ENCODE measurements at places on chromosomes 1 and 21.
A peak's percentile ranks its signal among the peaks of the same experiment; 100 is the strongest.

GRCh38 chr1:110548381-110548780, 29.4 kb upstream of the KCNA10 start:
- DNase-seq: peak; percentile 79

DNA sequence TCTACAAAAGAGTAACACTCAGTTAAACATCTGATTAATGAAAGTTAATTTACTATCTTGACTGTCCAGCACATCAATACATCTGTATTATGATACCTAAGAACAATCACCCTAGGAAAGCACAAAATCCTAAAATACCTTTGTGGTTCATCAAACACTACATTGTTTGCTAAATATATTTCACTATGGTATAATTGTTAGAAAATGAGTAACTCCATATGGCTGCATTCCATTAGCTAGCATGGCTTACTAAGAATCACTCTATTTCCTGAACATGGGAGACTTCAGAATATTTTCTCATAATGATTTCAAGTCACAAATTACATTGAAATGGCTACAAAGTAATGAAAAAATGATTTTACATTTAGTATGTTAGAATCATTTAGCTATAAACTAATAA, 12.5 kb downstream of the TRMT1L start:
- DNase-seq: no peak

GRCh38 chr1:69648486-69648885, 80.8 kb downstream of the LRRC7 start:
- DNase-seq: no peak

- peak; percentile 43 for DNase-seq
Observed at GRCh38 chr1:179824265-179824664, 53.3 kb downstream of the TOR1AIP2 start.

DNA sequence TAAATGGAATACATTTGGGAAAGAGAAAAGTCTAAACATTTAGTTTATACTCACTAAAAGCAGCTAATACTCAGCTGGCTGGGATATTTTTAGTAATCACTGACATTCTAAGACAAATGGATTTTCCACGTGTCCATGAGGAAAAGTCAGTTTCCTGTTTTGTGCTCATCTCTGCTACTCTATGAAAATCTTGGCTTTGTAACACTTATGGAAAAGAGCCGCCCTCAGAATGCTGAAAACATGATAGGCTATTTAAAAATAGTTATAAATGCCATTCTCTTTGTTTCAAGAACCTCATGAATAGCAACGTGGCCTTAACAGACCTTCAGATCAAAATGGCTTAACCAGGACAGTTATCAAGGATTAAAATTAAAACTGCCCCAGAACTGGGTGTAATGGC, 29.9 kb downstream of the MRAP start:
- no peak for DNase-seq

- no peak for DNase-seq
Observed at GRCh38 chr1:37958690-37959089, 11.8 kb upstream of the INPP5B start.

GRCh38 chr1:234484991-234485739, 6.2 kb upstream of the TARBP1 start:
- no peak for DNase-seq

DNA sequence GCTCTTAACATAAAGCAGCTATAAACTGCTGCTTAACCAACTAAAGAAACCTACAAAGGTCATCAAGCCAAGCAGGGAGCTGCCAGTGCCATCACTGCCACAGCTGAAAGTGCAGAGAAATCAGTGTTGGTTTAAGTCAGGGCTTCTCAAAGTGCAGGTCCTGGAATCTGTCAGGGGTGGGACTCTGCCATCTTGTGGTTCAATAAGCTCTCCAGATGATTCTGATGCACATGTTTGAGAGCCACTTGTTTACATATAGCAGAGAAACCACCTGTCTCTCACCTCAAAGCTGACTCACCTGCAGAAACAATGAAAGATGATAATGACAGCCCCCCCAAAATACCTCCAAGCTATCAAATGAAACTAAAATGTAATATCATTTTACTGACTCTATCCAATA, 49.3 kb downstream of the SH3GLB1 start:
- DNase-seq: no peak

DNA sequence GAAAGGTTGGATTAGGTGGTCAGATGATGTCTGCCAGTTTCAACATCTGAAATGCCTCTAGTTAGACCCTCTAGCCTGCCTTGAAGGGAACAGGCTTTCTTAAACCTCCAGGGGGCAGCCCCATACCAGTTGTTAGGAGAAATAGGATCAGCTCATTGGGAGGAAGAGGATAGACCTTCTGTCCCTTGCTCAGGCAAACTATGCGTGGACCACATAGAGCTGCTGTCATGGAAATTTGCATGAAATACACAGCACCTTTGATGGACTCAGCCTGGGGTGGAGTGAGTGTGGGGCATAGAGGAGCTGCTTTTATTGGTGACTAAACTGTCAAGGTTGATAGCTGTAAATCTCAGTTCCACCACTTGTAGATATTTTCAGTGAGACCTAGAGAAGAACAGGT, 38.4 kb upstream of the SPAG17 start:
- peak; percentile 77 for DNase-seq

- no peak for DNase-seq
Observed at GRCh38 chr1:147840909-147841308, 61.7 kb upstream of the GJA8 start.

DNA sequence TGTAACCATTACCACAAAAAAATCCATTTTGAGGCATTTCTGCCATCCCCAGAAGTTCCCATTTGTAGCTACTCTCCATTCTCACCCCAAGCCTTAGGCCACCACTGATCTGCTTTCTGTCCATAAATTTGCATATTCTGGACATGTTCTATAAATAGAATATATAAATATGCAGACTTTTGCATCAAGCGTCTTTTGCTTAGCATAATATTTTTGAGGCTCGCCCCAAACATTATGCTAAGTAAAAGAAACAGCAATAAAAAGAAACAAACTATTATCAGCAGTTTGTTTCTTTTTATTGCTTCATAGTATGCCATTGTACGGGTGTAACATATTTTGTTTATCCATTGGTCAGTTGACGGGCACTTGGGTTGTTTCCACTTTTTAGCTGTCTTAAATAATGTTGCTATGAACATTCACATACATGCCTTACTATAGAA, 7.9 kb downstream of the TFAP2E start:
- DNase-seq: no peak

DNA sequence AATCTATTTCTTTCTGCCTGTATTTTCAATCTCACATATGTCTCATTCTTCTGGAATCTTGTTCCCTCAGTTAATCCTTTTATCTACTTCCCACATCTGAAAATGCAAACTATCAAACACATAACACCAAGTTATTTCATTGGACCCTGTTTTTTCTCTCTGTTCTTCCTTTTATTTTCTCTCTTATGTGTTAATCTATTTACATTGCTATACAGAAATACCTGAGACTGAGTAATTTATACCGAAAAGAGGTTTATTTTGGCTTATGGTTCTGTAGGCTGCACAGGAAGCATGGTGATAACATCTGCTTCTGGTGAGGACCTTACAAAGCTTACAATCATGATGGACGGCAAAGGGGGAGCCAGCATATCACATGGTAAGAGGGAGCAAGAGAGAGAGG, 247.6 kb downstream of the TGFB2 start:
- no peak for DNase-seq

DNA sequence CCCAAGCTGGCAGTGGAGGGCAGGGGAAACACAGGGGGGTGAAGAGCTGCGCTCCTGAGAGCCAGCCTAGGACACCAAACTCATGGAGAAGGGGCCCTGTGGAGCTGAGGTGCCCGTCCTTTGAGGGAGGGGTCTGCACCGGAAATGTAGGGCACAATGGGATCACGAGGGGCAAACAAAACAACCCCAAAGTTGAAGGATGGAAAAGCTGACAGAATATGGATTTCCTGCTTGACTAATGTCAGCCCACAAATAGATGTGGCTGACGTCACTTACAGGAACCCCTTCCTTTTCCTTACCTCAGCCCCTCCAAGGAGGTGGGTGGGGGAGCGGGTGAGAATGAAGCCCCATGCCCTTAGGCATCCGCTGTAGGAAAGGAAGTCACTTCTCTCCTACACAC, 110.9 kb downstream of the KCNN3 start:
- DNase-seq: peak; percentile 22

DNA sequence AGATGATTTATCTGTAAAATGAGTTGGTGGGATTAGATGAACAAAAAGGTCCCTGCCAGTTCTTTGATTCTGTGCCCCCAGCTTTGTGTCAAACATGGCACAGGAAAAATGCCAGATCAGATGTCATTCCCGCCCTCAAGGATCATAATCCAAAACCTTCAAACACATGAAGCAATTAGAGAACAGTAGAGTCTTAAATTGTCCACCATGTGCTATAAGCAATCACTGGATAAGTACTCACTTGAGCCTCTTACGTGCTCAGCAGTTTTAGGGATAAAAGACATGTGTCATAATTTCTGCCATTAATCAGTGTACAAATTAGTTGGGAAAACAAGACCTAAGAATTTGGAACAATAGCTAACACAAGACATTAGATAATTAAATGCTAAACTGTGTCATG, 15.4 kb upstream of the KIAA0040 start:
- DNase-seq: no peak

GRCh38 chr1:88247666-88248065, 436.4 kb upstream of the PKN2 start:
- DNase-seq: no peak

DNA sequence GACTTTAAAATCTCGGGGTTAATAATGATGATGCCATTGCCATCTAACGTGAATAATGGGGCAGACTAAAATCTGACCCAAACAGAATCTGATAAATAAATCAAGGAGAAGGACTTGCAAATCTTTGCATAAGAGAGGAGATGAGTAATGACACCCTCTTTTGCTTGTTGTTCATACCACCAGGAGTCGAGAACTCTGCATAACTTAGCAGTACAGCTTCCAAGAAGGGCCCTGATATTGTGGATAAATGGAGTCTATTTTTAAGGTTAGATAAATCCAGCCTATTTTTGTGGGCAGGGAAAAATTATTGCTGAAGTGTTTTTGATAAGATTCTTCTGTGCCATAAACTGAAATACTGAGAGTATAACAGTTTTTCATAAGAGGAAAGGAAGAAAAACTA, 17.3 kb downstream of the RYR2 start:
- no peak for DNase-seq

- DNase-seq: no peak
Observed at GRCh38 chr1:26696119-26696653, 371 bp downstream of the ARID1A start.

GRCh38 chr1:59146056-59146455, 150.8 kb upstream of the FGGY start:
- DNase-seq: no peak

DNA sequence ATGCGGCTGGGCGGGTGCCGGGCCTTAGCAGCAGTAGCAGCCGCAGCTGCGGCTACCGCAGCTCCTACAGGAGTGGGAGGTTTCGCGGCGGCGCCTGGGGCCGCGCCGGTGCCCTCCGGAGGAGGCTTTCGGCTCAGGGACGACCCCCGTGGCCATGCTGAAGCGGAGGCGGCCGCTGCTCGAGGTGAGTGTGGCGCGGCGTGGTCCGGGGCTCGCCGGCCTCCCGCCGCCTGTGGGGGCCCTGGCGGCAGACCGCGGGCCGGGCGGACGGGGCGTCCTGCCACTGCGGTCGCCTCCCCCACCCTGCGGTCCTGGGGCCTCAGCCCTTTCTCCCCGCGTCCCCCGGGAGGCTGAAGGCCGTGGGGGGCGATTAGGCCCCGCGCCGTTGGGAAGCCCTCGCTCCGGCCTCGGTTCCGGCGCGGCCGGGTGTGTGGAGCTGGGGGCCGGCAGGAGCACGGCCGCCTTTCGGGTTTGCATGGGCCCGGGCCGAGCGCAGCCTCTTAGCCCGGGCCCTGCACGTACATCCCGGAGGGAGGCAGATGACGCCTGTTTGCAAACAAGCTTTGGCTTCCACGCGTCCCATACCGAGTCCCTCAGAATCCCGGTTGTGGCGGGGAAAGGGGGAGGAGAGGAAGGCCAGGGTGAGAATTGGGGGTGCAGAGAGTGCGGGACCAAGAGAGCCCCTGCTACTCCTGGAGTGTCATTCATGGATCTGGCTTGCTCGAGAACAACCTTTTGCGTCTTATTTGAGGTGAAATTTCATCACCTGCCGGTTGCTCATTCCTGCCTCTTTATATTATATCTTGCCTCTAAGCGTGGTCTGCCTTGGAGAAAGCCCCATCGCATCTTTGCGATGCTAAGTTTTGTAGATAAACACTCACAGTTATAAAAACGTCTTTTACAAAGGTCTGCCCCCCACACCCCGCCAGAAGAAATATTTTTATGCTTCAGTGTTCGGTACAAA, 613 bp downstream of the ZFYVE9 start:
- DNase-seq: peak; percentile 77

- no peak for DNase-seq
Observed at GRCh38 chr1:93979718-93980319, 70.6 kb upstream of the GCLM start.

- no peak for DNase-seq
Observed at GRCh38 chr1:43062527-43063095, 103.9 kb upstream of the SLC2A1 start.

- DNase-seq: no peak
Observed at GRCh38 chr1:115286431-115287205, 51.4 kb downstream of the NGF start.

Measured in islet precursor cell (in vitro differentiated cells).